T-helper 9 cell (primary cell): ENCODE measurements at places on chromosomes 5 and 9.

DNA sequence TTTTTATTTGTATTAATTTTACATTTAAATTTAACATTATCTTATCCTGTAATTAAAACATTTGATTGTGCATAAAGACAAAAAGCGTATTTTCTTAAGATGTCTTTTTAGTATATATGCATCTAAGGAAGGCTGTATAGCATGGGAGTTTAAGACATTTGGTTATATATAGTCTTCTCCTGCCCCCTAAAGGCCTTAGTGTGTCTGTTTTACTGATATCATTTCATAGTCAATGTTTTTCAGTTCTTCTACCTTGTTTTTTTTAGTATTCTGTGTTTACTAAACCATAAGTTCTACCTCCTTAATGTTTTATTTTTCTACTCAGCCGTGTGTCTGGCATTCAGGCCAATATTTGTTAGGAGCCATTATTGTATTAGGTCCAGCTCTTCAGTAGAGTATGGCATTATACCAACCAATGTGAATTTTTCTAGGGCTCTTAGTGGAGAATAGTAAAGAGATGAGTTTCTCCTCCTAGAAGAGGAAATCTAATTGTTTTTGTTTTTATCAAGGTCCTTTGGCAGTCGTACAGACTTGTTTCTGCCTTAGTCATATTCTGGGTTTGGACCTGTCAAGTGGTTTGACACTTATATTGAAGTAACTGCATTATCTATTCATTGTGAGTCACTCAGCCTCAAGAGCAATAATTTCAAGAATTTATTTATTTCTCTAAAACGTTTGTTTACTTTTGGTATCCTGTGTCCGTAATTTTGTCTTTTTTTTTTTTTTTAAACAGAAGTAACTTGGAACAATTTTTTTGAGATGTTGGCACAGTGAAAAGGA, 74.8 kb downstream of the SLF1 start:
- no peak for DNase-seq

DNA sequence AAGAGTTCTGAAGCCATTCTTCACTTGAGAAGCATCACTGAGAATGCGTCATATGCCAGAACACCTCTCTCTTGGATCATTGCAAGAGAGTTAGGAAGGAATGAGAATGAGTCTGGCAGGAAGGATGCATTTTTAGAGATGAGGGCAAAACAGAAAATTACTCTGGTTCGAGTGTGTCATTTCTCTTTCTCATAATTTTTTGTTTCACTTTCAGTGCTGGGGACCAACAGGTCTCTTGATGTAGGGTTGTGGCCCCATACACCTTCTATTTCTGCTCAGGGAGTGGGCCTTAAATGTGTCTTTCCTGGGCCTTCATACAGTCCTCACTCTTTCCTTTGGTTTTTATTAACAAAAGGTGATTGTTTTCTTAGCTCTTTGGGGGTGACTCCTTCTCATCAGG, 302.4 kb downstream of the NR3C1 start:
- DNase-seq: no peak

- no peak for DNase-seq
Measured at GRCh38 chr5:145598983-145599382, 236.2 kb downstream of the PRELID2 start.

- no peak for DNase-seq
Measured at GRCh38 chr9:2810420-2811075, 33.3 kb downstream of the PUM3 start.

GRCh38 chr5:150153483-150153882, 2.2 kb downstream of the PDGFRB start:
- DNase-seq: no peak

GRCh38 chr5:77356740-77357139, 135.4 kb downstream of the WDR41 start:
- DNase-seq: no peak

GRCh38 chr5:89069591-89069990, 186.6 kb upstream of the MEF2C start:
- no peak for DNase-seq

DNA sequence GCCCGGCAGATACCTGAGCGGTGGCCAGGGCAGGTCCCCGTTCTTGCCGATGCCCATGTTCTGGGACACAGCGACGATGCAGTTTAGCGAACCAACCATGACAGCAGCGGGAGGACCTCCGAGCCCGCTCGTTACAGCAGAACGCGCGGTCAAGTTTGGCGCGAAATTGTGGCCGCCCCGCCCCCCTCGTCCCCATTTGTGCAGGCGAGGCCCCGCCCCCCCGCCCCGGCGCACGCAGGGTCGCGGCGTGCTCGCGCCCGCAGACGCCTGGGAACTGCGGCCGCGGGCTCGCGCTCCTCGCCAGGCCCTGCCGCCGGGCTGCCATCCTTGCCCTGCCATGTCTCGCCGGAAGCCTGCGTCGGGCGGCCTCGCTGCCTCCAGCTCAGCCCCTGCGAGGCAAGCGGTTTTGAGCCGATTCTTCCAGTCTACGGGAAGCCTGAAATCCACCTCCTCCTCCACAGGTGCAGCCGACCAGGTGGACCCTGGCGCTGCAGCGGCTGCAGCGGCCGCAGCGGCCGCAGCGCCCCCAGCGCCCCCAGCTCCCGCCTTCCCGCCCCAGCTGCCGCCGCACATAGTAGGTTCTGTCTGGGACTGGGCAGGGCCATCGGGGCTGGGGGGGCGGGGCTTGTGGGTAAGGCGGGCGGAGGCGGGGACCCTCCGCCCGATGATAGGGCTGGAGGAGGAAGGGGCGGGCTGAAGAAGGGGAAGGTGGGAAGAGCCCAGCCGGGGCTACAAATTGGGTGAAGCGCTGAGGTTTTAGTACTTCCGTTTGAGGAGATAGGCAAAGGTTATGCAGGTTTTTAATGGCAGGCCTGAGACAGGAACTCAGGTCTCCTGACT, at the start of the genes DHFR and MSH3:
Gene DHFR (minus strand): TSS at position 593 of the 840 bp plus-strand sequence. CDS start 494 bp downstream, at position 99.
Gene MSH3 (plus strand): TSS at position 262 of the 840 bp plus-strand sequence. CDS start 76 bp downstream, at position 338.
- peak; percentile 86 for DNase-seq

- no peak for DNase-seq
Measured at GRCh38 chr9:71036501-71036900, 84.9 kb downstream of the TRPM3 start.

DNA sequence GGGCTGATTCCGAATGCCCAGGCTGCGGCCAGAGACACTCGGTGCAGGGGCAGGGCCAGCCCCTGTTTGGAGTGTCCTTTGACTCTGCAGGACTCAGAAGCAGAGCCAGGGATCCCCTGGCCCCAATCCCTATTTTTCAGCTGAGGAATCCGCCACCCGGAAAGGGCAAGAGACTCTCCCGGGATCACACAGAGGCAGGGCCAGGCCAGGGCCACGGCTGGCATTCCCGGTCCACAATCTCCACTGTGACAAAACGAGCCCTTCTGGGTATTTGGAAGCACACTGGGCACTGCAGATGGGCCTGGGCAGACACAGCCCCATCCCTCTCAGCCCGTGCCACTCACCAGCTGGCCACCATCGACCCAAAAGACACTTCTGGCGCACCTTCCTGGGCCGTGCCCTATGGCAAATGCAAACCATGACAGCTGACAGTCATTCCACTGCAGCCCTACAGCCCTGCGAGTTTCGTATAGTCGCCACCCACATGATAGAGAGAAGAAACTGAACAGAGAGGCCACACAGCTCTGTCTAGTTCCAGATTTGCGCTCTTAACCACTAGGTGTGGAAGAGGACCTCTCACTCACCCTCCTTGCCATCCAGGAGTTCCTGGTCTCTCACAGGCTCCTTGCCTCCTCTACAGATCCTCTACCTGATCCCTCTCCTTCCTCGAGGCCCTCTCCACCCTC, 13.3 kb downstream of the NR5A1 start:
- DNase-seq: no peak

DNA sequence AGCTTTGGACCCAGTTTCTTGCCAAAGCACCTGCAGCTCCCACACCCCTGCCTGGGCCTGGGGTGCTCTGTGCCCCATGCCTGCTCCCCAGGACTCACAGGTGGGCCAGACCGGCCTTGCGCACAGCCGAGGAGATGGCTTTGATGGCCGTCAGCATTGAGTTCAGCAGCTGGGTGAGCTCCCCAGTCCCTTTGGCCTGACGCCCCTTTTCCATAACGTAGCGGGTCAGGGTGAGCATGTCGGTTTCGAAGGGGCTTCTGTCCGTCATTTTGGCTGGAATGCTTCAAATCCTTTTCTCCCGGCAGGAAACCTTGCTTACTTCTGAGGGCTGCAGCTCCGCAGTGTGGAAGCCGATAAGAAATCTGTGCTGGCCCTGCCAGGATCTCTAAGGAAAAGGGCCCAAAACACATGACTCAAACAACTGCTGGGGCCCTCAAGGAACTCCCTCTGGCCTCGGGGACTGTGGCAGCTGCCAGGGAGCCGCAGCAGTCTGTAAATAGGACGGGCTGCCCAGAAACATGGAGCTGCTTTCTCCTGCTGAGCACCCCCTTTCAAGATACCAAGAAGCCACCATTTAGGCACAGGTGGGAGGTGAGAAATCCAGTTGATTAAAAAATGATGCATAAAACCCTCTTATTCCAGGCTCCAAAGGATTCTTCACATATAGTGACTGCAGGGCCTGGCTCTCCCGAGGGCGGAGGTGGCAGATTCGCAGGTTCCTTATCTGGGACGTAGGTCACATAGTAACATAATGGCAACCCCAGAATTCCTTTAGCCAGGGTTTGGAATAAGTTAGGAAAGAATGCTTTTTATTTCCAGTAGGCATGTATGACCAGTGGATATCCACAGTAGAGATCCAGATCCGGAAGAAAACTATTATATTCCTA, at the start of gene FBP2:
Gene FBP2 (minus strand): TSS at position 366 of the 887 bp plus-strand sequence. CDS start 98 bp downstream, at position 268.
- DNase-seq: no peak

DNA sequence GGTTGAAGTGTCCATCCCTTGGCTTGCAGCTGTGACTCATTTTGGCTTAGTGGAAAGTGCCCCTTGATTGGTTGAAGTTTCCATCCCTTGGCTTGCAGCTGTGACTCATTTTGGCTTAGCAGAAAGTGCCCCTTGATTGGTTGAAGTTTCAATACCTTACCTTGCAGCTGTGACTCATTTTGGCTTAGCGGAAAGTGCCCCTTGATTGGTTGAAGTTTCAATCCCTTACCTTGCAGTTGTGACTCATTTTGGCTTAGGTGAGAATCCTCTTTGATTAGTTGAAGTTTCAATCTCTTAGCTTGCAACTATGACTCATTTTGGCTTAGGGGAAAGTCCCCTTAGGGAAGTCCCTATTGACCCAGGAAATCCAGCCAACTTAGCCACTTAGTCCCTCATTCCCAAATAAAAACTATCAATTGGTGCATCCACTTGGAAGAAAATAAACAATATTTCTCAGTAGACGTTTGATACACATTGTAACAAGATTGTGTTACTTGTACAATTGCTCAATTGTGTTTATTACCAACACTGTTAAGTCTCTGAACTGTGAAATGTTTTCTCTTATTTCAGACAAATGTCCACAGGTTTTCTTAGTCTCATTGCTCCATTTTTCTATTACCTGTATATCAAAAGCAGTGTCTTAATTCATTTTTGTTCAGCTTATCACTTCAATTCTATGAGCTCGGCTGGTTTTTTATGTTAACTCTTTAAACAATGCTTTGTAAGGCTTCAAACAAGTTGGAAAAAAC, 2308.8 kb upstream of the ACO1 start:
- DNase-seq: no peak

DNA sequence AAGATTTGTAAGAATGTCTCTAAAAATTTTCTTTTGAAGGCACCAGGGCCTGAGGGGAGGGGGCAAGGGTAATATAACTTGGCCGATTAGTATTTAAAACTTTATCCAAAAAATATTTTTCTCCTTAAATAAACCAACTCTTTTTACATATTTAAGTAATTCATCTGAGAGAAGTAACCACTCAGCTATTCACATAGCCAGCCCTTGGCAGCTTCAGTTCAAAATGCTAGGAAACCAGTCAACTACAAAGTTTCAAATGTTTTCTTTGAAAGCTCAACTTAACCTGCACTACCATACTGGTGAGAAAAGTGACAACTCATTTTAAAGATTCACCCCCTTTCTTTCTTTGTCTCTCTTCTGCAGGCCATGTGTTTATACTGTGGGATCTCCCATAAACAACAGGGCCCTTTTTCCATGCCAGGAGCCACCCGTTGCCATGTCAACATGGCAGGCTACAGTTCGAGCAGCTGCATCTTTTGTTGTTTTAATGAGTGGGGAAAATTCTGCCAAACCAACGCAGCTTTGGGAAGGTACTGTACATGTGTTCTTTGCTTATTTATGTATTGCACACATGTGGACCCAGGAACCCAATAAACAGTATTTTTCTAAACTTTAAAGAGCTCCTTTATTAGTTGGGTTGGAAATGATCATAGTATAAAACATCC, 46.3 kb downstream of the AOPEP start:
- no peak for DNase-seq

DNA sequence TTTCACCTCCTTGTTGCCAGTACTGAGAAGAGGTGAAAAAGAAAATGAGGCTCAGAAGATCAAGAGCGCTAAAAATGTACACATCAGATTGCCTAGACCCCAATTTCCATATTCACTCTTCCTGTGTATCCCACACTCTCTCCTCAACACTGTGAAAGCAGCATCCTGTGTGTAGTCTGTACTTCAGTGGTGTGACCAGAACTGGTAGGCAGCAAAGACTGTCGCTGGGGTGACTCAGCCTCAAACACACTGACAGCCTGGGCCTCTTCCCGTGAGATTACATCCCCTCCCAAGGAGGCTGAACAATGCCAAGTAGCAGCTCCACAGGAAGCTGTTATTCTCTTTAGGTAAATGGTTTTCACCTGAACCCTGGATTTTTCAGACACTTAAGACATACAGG, 135.5 kb downstream of the CCDC192 start:
- no peak for DNase-seq

DNA sequence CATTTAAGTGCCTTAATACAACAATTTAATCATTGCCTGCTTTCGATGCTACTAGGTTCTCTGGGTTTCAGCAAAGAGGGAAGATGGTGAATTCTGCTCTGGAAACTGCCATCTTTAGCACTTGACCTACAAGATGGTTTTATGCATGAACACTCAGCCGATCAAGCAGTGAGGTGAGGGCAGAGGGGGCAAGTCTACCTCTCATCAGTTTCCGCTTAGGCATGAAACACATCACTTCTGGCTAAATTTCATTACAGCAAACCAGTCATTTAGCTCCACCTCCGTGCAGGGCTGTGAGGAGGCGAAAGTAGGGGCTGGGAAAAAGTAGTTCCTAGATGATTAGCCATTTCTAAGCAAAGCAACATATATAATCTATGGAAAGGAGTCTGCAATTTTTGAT, 1018.0 kb downstream of the CDH18 start:
- DNase-seq: no peak

- no peak for DNase-seq
Measured at GRCh38 chr5:132446621-132447020, 44.0 kb downstream of the IRF1 start.

DNA sequence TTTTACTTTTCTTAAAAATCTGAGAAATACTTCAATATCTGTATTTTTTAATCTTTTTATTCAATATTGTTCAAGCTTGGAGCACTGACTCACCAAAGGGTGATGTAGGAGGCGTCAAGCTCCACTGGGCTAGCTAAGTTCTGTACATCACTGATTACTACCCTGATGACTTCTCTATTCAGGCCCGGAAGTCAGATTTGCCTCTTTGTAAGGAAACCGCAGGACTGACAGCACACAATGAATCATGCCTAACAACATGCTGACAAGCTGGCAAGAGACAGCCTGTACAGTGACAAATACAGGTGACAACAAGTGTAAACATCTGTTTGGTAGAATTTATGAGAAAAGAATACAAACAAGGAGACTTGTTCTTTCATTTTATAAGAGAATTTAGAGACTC, 627.9 kb upstream of the RORB start:
- no peak for DNase-seq

GRCh38 chr5:89255845-89256463, 373.0 kb upstream of the MEF2C start:
- DNase-seq: no peak

- no peak for DNase-seq
Measured at GRCh38 chr9:2125906-2126305, 110.8 kb downstream of the SMARCA2 start.

- no peak for DNase-seq
Measured at GRCh38 chr9:129880654-129881546, 45.6 kb downstream of the USP20 start.
